Panc1 (cell line): ENCODE measurements at places on chromosomes 16 and 17. TPM values are rescaled to one million over a fixed set of nuclear protein-coding genes. Genes with fewer than 3 reads are reported as not detected.

MRC2 gene
- 120 TPM for total RNA-seq

AKAP10 gene
- 24.6 TPM for total RNA-seq

C16orf89 gene
- total RNA-seq: not detected

HNF1B gene
- total RNA-seq: not detected

MAPT gene
- total RNA-seq: 0.59 TPM

TMEM98 gene
- 2.2 TPM for total RNA-seq

SRP68 gene
- 100 TPM for total RNA-seq

ST6GALNAC1 gene
- 0.15 TPM for total RNA-seq

TBC1D3B gene
- 7.4 TPM for total RNA-seq

P3H4 gene
- 58.9 TPM for total RNA-seq
